Brain (organoid and tissue), 16 donors: ENCODE measurements at places on chromosomes 16 and 17.

DNA sequence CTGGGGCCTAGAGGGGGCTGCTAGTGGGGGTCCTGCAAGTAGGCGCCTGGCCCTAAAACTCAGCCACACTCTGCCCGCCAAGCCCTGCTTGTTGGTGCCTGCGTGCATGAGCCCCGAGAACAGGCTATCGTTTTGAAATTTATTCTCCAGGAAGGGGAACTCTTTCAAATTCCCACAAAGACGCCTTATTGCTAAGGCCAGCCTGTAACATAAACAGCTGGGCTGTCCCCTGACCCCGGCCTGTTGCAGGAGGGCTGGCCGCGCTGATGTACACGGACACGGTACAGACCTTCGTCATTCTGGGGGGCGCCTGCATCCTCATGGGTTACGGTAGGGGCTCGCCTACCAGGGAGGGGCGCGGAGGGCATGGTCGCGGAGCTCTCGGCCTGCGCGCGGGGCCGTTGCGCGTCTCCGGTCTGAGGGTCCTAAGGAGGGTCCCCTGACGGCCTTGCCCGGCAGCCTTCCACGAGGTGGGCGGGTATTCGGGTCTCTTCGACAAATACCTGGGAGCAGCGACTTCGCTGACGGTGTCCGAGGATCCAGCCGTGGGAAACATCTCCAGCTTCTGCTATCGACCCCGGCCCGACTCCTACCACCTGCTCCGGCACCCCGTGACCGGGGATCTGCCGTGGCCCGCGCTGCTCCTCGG is 4.3 kb downstream of the SLC5A2 start:
- no peak for DNase-seq

- DNase-seq: no peak
These were observed 24.9 kb downstream of the CCL4 start for GRCh38 chr17:36128411-36128978.

DNA sequence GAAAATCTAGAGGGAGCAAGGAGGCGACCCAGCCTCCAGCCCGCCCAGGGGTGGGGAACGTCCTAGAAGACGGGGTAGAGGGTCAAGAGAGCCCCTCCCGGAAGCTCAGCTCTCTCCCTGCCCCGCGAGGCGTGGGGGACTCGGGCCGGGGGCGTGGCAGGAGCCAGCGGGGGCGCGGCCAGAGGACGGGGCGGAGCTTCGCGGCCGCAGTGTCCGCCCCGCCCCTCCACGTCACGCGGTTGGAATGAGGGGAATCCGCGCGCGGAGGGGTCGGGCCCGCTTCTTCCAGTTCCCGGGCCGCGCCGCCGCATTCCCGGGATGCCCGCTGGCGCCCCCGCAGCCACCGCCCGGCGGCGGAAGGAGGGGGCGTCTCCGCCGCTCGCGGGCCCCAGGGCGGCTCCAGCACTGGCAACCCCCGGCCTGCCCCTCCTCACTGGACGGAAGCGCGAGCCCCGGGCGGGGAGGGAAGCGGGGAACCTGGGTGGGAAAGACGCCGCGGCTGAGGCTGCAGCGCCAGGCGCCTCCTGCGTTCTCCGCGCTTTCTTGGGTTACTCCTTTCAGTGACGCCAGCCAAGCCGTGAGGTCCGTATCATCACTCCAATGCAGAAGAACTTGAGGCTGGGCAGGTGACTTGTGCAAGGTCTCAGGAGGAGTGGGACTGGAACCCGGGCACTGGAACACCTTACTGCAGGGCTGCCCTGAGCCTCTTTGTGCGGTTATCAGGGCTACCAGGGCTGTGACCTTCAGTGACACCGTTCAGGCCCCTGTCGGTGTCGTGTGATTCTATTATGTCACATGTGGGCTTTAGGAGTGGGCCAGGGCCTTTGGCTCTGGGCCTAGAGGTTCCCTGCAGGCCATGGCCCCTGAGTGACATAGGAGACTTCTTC is 4.3 kb downstream of the MYO1C start:
- DNase-seq: peak; percentile 92

GRCh38 chr16:80092681-80093080 is 448.1 kb upstream of the DYNLRB2 start:
- peak; percentile 39 for DNase-seq

- peak; percentile 53 for DNase-seq
These were observed 751 bp downstream of the DCAF7 start for GRCh38 chr17:63550817-63551639.

DNA sequence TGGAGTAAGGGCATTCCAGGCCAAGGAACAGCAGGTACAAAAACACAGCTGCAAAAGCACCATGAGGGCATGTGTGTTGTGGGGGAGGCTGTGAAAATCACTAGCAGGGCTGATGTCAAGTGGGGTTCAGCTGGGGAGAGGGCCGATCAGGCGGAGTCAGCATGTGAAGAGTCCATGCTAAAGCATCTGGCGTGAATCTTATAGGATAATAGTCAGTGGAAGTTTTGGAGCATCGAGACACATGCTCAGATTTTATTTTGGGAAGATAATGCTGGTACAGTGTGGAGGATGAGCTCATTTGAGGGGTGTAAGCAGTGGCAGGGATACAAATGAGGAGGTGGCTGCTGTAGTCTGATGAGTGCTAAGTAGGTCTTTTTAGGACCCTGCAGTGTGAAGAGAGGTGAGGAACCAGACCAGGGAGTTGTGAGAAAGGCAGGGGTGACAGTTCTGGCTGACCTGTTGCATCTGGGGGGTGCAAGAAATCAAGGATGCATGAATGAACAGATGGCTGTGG is 30.3 kb downstream of the MMD start:
- DNase-seq: no peak

- DNase-seq: no peak
These were observed 7.8 kb upstream of the MAPK7 start for GRCh38 chr17:19370493-19370960.

DNA sequence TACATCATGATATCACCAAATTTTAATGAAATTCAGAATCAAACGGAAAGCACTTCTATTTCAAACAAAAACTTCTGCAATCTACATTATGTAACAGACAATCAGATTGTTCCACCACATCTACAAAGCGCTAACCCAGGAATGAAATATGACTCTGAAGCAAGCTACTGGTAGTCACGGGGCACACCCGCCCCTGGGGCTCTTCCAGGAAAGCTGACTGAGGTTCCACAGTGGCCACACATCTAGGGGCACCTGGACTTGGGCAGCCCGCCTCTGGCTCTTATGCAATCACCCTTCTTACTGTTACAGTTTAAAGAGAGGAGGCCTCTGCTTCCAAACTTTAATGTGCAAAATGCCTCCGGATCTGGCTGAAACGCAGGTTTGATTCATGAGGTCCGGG is 27.5 kb downstream of the ZCCHC14 start:
- no peak for DNase-seq

GRCh38 chr17:65181237-65182061 is 44.3 kb downstream of the RGS9 start:
- no peak for DNase-seq

DNA sequence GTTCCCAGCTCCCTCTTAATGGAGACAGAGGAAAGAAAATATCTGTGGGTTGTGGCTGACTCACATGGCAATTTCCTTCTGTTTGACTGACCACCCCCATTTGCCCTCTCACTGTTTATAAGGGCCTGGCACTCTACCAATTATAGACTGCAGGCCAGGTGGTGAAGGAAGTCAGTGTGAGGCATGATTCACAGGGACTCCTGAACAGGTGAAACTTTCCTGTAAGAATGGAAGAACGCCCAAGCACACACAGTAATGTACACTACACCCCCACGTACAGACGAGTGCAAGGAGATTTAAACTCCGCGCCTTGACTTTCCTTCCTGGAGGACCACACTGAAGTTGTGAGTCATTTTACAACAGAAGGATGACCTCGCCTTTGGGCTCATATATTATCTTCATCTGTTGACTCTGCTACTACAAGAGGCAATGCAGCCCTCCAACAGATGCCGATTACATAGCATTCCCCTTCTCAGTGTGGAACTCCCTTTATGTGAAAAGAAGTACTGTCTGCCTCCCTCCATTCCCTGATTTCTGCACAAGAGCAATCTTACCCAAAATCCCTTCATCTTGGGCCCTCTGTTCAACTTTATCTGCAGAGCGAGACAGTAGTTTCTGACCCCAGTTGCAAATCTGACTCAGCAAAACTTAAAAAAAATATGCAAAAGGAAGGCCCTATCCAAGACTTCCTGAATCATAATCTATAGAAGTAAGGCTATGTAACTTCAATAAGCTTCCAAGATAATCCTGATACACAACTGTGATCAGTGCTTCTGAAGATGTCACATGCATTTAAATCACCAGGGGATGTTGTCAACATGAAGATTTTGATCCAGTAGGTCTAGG is 163.6 kb downstream of the SHISA6 start:
- no peak for DNase-seq

- no peak for DNase-seq
These were observed 928 bp downstream of the CASKIN2 start for GRCh38 chr17:75514299-75514918.

DNA sequence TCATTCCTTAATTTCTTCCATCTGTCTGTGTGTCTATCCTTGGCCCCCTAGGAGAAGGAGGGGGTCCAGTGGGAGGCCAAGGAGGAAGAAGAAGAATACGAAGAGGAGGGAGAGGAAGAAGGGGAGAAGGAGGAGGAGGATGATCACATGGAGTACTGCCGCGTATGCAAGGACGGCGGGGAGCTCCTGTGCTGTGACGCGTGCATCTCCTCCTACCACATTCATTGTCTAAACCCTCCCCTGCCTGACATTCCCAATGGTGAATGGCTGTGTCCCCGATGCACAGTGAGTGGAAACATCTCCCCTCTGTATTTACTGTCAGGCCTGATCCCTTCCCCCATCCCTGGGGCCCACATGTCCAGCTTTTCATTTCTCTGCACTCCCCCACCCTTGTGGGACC is 6.3 kb downstream of the CHD3 start:
- DNase-seq: no peak

- DNase-seq: no peak
These were observed 28.5 kb upstream of the MEAK7 start for GRCh38 chr16:84532855-84533486.

- no peak for DNase-seq
These were observed 1.1 kb downstream of the G6PC1 start for GRCh38 chr17:42901535-42902229.

DNA sequence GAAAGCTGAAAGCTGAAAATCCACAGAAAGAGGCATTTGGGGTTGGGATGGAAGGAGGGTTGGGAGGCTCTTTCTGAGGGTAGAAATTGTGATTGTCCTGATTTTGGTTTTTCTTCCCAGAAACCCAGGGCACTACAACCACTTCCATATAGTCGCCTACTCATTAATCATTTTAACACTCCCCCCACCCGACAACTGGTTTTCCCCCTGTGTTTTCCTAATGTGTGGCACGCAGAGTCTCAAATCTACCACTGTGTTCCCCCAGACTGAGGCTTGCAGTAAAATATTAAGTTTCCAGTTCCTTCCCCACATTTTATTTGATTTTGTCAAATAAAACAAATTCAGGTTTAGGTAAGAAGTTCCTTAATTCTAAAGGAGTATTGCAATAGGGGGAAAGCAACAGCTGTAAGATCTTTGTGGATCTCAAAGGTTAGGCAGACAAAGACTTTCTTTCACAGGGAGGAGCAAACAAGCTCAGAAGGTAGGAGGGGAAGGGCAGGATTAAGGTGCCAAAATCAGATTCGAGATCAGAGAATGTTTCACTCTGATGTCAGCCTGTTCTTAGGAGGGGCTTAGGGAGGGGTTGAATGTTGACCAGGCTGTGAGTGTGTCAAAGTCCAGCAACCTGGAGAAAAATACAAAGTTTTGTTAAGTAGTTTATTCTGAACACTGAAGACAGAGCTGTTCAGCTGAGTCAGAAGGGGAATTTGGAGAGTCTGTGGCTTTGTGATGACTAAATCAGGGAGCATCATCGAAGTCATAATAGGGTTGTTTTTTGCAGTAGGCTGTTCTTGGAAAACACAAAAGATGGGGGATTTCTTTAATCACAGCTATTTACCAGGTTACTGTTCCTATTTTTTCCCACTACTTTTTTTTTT is 3.6 kb downstream of the ZNF267 start:
- DNase-seq: no peak

- DNase-seq: no peak
These were observed 662.5 kb upstream of the SALL1 start for GRCh38 chr16:51813609-51814008.

GRCh38 chr16:72131036-72131435 is 37.4 kb downstream of the DHX38 start:
- DNase-seq: no peak

GRCh38 chr16:53100889-53101288 is 46.1 kb downstream of the CHD9 start:
- DNase-seq: no peak

DNA sequence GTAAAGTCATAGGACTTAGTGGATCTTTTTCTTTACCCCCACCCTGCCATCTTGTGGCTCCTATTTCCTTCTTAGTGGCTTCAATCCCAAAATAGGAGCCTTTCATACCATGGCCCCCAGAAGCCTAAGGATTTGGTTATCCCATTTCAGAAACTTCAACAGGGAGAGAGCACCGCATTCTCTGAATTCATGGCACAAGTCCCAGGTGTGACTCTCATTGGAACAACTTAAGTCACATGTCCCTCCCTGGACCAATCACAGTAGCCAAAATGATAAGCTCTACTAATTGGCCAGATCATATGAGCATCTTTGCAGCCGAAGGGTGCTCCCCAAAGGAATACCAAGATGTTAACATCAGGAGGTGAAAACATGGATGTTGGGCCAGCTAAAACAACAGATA is 43.2 kb downstream of the AXIN2 start:
- DNase-seq: no peak

GRCh38 chr16:73951481-73951880 is 345.1 kb upstream of the PSMD7 start:
- no peak for DNase-seq

- no peak for DNase-seq
These were observed 9.5 kb downstream of the ADGRG1 start for GRCh38 chr16:57637965-57638364.

DNA sequence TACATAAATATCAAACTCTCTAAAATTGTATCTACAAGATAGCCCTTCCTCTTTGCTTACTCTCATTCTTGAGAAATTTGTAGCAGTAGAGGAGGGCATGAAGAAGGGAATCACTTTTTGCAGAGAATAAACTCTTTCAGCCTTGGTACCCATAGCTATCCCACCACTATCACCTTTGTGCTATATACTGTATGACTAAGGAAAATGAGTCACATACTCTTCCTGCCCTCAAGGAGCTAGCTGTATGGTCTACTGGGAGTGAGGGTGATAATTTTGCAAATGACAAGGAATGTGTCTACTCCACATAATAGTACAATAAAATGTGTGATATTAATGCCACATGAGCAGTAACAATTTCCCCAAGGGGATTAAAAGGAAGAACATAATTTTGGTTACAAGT is 184.6 kb upstream of the WSB1 start:
- no peak for DNase-seq

- DNase-seq: no peak
These were observed 8.0 kb upstream of the CCL1 start for GRCh38 chr17:34370997-34371395.

DNA sequence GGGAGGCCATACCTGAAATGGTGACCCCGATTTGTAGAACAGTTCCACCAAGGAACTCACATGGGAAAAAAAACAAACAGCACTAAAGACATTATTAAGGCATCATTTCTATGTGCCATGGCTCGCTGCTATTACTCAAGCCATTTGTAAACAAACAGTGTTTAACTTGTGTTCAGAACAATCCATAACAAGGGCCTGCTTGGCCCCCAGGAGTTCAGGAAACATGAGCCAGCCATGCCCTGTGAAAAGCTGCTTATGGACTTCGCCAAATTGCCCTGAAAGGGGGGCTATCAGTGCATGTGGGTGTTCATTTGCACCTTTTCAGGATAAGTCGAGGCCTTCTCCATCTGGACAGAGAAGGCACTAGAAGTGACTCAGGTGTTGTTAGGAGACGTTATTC is 8.0 kb downstream of the POLR3K start:
- DNase-seq: no peak
